PC-9 (cell line): ENCODE measurements at places on chromosomes 16 and 17.

- DNase-seq, result peak; percentile 43
Observed at GRCh38 chr17:81909966-81910839, 996 bp downstream of the PCYT2 start.

GRCh38 chr16:74718741-74719610 is 18.3 kb upstream of the MLKL start:
- DNase-seq, result no peak

DNA sequence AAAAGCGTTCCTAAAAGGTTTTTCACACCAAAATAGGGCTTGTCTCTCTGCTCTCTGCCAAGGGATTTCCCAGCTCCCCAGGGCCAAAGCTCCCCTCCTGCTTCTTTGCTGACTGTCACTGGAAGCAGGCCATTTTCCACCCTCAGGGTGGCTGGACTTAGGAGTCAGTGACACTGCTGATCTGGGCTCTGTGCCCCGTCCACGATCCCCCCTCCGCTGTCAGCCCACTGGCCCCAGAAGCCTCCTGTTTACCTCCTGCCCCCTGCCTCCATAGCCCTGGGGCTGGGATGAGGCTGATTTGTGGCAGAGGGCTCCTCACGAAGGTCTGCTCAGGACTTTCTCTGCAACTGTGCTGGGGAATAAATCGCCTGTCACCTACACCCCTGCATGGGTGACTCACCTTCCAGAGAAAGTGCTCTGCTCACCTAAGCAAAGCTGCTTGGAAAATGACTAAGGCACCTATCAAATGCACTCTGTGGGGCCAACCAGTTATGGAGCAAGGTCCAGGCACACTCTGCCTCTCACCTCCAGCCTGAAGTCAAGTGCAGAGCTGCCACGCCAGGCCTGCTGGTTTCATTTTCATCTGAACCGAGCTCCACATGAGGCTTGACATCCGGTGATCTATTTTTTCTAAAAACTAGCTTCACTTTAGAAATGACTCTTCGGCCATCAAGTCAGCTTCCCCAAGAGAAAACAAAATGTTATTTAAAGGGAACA is 4.9 kb downstream of the MAP3K14 start:
- DNase-seq, result peak; percentile 80

DNA sequence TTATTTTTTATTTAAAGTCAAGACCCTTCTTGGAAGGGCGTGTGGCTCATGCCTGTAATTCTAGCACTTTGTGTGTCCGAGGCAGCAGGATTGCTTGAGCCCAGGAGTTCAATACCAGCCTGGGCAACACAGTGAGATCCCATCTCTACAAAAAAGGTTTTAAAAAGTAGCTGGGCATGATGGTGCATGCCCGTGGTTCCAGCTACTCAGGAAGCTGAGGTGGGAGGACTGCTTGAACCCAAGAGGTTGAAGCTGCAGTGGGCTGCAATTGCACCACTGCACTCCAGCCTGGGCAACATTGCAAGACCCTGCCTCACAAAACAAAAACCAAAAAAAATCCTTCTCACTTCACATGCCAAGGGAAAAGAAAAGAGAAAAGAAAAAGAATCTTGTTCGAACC is 29.6 kb downstream of the MINK1 start:
- no peak for DNase-seq

- no peak for DNase-seq
Observed at GRCh38 chr16:28130099-28131088, 66.9 kb upstream of the GSG1L start.

GRCh38 chr17:55063885-55064874 is 95.6 kb downstream of the STXBP4 start:
- DNase-seq, result no peak

- no peak for DNase-seq
Observed at GRCh38 chr17:65483438-65483837, 78.0 kb downstream of the AXIN2 start.

GRCh38 chr16:22323959-22324786 is 27.0 kb downstream of the POLR3E start:
- no peak for DNase-seq

- DNase-seq, result no peak
Observed at GRCh38 chr16:2280981-2281542, 13.1 kb upstream of the RNPS1 start.

DNA sequence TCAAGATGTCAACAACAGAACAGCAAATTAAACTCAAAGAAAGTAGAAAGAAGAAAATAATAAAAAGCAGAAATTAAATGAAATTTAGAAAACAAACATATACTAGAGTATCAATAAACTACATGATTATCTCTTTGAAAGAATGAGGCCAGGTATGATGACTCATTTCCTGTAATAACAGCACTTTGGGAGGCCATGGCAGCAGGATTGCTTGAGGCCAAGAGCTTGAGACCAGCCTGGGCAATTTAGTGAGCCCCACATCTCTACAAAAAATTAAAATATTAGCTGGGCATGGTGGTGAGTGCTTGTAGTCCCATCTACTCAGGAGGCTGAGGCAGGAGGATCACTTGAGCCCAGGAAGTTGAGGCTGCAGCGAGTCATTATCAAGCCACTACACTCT is 232.5 kb downstream of the RAB11FIP4 start:
- DNase-seq, result no peak

DNA sequence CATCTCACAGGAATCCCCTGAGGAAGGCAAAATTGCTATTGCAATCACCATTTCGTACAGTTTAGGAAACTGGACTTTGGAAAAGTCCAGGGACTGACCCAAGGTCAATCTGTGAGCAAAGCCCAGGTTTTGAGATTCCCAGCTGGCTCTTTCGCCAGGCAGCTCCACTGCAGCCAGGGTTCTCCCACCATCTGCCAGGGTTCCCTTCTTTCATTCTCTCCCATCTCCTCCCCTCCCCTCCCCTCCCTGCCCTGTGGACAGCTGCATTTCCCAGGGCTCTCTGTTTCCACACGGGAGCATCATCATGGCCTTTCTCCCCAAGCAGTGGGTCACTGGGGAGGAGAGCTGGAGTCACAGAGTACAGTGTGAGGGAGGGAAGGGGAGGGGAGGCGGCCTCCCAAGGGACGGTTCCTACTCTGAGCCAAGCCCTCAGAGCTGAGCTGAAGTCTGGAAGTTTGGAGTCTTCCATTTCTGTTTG is 11.9 kb upstream of the GSDMA start:
- no peak for DNase-seq

DNA sequence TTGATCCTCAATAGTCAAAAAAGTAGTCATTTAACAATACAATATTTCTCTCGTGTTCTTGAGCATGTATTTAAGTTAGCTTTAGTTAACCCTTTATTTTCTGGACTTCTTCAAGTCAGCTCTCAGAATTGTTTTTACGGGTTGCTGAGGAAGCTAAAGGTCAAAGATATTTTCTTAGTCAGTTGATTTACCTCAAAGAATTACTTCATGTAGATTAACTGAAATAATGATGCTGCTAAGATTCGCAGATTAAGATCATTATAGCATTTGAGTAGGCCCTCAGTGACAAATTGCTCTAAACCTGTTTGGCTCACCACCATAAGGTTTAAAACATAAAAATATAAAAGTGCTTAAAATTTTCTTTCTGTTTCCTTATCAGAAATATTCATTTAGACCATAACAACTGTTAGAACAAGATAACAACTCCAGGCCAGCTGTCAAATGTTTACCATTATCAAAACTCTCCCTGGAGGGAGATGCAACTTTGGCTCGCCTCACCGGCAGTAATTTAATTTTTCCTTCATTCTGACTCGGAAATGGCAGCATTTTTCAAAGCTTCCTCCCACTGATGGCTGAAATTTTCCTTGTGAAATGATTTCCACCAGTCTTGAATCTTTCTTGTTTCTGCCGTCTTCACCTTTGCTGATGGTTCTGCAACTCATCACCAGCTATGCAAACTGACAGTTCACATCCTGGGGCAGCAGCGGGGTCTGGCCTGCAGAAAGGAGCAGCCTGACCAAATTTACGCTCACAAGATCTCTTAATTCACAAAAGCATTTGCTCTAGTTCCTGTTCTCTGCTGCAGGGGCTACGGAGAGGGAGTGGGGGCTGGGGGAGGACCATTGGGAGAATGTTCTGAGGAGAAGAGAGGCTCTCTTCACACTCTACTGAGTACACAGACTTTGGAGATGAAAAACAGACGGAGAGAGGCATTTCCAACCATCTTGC is 254.8 kb upstream of the TBX2 start:
- no peak for DNase-seq

DNA sequence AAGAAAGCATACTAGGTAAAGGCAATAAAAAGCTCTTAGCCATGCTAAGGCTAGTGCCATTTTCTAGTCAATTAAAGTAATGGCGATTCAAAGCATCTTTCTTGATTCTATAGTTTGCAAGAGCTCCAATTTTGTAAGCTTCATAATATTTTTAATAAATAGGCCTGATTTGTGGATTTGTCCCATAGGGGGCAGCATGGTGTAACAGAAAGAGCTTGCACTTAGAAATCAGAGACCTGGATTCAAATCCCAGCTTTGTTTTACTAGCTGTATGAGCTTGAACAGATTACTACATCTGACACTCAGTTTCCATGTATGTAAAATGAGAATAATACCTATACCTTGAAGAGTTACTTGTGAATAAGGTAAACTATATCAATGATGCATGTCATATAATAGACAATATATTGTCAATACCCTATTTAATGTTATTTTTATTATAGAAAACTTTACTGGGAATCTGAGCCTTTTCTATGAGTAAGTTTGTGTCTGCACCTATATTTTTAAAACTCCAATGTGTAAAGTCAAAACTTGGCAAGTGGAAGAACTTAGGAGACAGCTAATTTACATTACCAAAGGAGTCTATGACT is 93.6 kb upstream of the NOG start:
- peak; percentile 8 for DNase-seq

- no peak for DNase-seq
Observed at GRCh38 chr17:9451934-9452333, 123.7 kb downstream of the STX8 start.

DNA sequence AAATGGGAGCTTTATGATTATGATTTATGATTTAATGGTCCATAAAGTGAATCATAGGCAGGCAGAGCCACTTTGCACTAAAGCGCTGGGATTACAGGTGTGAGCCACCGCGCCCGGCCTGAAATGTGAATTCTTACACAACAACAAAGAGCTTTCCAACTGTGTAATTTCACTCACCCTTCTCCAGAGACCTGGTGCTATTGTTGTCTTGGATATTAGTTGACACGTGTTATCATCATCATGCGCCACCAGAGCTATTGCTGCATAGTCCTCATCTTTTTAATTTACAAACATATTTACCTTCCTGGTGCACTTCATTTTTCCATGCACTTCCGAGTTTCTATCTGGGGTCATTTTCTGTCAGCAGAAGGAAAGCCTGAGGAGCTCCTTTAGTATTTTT is 4.8 kb upstream of the UTS2R start:
- no peak for DNase-seq

DNA sequence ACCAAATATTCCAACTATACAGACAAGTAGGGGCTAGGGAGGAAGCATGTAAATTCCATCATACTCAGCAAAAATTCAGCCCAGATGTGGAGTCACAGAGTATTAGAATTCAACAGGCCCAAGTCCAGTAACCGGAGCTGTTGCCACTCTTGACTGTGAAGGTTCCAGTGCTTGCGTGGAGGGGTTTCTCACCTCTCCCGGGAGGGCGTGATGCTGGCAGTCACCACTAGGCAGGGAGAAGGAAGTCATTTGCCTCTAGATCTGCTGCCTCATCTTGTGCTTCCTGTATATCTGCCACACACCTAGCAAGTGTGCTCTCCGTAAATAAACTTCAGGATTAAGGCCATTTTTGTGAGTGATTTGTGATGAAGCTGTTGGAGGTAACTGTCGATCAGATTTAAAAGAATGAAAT is 1.0 kb upstream of the CKLF start:
- DNase-seq, result no peak

DNA sequence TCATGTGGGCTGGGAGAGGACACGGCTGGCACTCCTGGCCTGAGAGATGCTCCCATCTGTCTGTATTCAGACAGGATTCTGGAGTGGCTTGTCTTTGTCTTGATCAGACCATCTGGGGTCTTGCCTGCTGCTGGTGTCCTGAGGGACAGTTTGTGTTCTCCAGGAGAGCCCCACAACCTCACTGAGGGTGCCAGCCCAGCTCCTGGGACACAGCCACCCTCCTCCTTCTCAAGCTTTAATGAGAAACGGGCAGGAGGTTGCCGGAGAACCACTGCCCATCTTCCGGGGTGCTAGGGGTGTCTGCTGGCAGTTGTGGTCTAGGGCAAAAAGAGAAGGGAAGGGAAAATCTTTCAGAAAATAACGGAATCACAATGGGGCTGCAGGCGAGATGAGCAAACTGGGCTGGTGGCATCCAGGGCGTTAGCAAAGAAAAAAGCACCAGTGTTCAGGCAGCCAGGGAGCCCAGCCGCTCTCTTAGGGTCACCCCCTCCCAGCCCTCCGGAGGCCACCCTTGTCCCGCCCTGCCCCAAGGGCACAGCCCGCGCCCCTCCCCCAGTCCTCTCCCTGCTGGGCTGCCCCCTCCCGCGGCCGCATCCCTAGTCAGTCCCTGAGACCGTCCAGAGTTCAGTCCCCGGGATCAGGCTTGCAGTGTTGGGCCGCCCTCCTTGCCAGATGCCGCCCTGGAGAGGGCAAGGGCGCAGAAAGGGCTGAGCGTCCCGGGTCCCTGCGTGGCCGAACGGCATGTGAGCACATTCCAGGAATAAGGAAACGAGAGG is 824.7 kb downstream of the KCNJ18 start:
- DNase-seq, result no peak

DNA sequence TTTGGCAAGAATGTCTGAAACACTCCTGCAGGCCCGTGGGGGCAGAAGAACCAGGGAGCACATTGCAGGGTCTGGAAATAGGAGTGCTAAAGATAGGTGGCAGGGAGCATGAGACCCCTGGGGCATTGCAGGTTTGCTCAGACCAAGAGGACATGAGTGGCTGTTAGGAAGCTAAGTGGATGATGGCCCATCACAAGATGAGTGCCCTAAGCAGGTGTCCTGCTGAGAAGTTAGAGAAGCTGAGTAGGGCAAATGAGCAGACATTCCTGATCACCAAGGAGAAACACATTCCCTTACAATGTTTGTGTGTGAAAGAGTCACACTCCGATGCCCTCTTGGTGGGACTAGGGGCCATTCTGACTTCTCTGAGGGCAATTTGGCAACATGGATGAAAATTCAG is 9.9 kb downstream of the MLYCD start:
- DNase-seq, result no peak

- DNase-seq, result no peak
Observed at GRCh38 chr17:70891306-70891705, 722.0 kb downstream of the KCNJ2 start.

DNA sequence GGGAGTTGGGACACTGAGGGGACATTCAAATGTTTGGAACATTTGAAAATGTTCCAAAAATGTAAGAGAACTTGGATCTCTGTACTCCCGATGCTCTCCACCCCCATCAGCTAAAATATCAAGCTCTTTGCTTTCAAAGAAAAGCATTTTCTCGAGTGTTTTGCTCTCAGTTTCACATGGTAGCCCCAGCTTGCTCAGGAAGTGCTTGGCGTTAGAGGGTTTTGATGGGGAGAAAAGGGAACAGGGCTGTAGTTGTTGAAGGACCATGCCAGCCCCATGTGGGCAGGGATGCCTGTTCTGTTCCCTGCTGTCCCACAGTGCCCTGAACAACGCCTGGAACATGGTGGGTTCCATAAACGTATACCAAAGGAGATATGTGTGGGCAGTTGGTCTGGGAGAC is 37.0 kb downstream of the RAI1 start:
- no peak for DNase-seq

GRCh38 chr16:77014441-77014840 is 176.5 kb upstream of the MON1B start:
- no peak for DNase-seq

GRCh38 chr17:6749519-6749918 is 6.3 kb upstream of the XAF1 start:
- peak; percentile 29 for DNase-seq
